ENCODE measurements at places on chromosomes 11 and 22.

DNA sequence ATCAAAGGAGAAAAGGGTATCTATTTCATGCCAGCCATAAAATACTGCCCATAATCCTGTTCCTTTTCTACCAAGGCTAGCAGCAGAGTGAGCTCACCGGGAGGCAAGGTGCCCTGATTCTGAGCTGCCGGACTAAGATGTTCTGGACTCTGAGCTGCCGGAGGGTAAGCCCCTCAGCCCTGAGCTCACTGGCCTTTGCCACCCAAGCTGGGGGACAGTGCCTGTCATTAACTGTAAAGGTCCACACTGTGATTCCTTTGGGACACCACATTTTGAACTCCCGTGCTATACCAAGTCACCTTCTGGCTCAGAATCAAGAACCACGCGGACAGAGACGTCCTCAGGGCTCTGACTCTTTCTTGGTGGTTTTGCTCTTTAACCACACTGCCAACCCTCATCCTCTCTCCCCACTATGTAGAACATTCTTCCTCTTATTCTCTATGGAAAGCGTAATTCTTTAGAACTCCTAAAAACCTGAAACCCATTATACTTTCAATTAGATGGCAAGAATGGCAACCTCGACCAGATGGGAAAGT, 88.4 kb upstream of the BID start:
- DNase-seq: no peak

- DNase-seq: no peak
Measured at GRCh38 chr22:37926358-37926757, 20.3 kb downstream of the MICALL1 start.

GRCh38 chr11:15200696-15201095, 86.0 kb downstream of the INSC start:
- no peak for DNase-seq

- DNase-seq: no peak
Measured at GRCh38 chr22:37263966-37264887, 18.1 kb upstream of the CYTH4 start.

GRCh38 chr11:70378506-70379134, 19.7 kb upstream of the CTTN start:
- no peak for DNase-seq

DNA sequence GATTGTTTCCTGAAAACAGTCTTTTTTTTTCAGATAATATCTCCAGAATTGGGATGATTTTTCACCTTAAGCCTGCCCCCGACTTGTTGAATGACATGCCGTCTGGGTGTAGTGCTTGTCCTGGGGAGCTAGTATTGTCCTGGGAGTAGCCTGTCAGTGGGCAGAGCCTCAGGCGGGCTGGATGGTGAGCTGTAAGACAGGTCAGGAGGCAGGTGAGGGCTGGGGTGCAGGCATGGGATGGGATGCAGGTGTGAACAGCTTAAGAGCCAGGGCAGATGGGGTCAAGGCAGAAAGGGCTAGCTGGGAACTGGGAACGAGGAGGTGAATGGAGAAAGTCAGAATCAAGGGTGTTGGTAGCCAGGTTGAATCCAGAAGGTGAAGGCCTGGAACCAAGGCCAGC, 200.2 kb downstream of the CSNK2A3 start:
- no peak for DNase-seq

- DNase-seq: no peak
Measured at GRCh38 chr11:35178873-35179272, 39.9 kb downstream of the CD44 start.

DNA sequence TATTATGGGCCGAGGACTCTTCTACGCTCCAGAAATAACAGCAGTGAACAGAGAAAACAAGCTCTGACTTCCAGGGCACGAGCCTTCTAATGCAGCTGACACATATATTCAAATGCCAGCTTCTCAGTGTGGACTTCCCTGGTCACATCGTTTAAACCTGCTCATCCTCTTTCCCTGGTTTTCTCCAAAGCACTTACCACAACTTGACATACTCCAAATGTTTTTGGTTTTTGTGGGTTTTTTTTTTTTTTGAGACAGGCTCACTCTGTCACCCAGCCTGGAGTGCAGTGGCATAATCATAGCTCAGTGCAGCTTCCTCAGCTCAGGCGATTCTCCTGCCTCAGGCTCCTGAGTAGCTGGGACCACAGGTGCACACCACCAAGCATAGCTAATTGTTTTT, 105.5 kb downstream of the MICAL3 start:
- DNase-seq: peak; percentile 85

DNA sequence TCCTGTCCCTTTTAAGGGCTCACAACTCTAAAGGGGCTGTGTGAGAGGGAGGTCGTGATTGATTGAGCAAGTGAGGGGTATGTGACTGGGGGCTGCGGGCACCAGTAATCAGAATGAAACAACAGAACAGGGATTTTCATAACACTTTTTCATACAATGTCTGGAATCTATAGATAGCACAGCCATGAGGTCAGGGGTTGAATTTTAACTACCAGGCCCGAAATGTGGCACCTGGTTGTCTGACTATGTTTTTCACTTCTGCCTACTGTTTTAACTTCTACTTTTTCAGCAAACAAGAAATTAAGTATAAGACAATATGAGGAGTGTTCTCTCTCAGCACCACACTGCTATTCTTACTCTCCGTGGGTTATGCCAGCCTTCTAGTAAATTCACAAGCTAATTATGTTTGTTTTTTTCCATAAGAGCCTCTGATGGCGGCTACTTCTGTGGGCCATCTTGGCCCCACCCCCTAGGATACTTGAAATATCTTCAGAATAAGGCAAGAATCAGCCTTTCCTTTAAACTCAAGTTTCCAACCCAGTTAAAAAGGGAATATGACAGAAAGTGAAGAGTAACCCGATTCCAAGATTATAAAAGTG, 552.8 kb upstream of the CHORDC1 start:
- no peak for DNase-seq

GRCh38 chr11:2187280-2187707, 15.7 kb upstream of the TH start:
- DNase-seq: peak; percentile 6

DNA sequence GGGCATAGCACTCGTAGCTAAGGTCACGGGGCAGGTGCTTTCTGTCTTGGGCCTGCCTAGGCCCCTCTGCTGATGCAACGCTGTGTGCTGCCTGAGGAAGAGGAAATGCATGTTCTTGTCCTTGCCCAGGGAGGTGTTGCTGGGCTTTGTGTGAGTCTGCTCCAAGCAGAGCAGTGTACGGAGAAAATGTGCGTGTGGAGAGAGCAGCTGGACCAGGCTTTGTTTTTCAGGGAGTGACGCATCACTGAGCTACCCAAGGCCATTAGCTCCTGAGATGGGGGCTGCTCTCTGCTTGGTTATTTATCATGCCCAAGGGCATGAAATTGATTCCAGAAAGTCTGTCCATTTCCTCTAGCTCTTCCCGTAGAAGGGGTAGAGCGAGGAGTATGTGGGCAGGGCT, 82.9 kb upstream of the THY1 start:
- DNase-seq: peak; percentile 16

DNA sequence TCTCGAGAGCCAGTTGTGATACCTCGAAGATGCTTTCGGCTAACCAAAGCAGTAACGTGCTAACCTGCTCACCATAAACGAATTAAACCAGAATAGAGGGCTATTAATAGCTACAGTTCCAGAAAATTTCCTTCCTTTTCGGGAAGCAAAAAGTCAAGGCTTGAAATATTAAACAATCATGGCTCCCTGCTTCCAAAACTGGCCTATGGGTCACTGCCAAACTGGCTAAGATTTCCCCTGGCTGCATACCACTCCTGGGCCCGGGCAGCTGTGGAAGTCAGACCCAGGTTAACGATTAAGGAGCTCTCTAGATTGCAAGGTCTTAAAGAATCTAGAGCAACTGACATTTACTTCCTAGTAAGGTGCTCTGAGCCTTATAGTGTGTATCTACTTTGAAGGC, 1.7 kb downstream of the AMOTL1 start:
- DNase-seq: no peak

DNA sequence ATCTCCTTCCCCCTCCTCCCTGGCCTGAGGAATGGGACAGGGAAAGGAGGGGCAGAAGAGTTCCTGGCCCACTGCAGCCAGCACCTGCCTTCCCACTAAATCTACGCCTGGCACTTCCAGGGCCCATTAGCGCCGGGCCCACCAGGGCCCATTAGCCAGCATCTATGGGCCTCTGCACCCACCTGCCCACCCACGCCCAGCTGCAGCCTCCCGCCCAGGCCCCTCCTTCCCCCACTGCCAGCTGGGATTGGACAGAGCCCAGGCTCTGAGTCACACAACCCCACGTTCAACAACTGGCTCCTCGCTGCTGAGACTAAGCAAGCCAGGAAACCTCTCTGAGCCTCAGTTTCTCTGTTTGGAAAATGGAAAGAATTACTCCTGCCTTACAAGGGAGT, 48.7 kb downstream of the CYTH4 start:
- DNase-seq: peak; percentile 44

DNA sequence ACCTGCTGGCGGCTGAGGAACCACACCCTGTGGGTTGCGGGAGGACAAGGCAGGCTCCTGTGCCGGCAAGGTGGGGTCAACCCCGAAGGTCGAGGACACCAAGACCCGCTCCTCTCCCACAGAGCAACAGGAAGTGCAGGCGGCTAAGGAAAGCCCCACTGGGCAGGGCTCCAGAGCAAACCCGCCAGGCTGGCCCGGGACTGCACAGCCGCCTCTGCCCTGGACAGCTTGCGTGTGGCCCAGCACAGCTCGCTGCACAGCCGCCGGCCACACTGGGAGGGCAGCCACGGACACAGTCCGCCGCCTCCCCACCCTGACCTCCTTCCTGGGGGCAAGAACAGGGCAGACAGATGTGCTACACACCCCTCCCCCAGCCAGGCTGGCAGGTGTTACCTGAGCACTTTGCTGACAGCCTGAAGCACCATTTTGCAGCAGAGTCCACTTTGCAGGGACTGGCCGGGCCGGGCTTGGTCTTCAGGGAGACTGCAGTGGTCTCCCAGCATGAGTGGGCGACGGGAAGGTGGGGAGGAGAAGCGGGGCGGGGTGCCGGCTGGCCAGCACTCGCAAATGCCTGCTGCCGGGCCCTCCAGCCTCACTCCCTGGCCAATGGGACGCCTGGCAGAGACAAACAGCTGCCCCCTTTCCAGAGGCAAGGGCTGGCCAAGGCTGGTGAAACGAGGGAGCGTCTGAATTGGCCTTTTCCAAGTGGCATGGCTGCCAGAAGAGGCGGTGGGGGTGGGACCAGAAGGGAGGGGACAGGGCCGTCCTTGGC, at the start of gene MOB2:
MOB2 (minus strand) TSS at position 726 of the 772 bp plus-strand sequence; CDS start at position 503, 223 bp downstream.
- DNase-seq: no peak

- DNase-seq: no peak
Measured at GRCh38 chr11:114273071-114273470, 23.1 kb upstream of the NNMT start.

GRCh38 chr11:69661413-69661715, 13.8 kb downstream of the LTO1 start:
- DNase-seq: no peak

- peak; percentile 66 for DNase-seq
Measured at GRCh38 chr11:110069158-110069737, 23.9 kb upstream of the ZC3H12C start.

DNA sequence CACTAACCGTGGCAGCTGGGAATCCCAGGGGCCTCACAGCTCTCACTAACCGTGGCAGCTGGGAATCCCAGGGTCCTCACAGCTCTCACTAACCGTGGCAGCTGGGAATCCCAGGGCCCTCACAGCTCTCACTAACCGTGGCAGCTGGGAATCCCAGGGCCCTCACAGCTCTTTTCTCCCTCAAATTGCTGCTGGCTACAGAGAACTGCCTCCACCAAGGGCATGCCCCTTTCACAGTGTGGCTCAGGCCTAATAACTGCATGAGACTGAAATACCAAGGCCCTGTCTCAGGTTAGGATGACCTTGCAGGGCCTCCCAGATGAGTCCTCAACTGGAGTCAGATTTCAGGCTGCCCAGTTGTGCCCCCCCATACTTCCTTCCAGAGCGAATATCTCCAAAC, 35.1 kb upstream of the GGTLC2 start:
- no peak for DNase-seq

DNA sequence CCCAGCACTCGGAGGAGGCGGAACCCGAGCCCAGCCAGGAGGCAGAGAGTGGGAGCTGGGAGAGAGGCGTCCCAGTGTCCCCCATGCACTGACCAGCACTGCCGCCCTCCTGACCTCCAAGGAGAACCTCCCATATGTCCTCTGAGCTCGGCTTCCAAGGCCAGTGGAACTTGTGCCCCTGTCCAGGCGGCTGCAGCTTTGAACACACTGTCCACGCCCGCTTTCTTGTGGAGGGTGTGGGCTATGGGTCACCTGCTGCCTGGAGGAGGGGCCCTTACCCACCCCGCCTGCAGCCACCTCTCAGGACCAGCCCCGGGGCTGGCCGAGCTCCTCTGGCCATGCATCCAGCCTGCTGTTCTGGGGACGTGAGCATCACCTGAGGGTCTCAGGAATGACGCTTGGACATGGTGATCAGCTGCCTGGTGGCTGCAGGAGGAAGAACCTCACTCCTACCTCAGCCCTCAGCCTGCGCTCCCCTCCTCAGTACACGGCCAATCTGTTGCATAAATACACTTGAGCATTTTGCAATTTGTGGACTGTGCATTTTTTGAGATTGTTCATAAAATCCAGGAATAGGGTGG, 22.2 kb upstream of the MUC5B start:
- no peak for DNase-seq

- peak; percentile 93 for DNase-seq
Measured at GRCh38 chr11:112321501-112322172, 61.0 kb upstream of the PLET1 start.

- no peak for DNase-seq
Measured at GRCh38 chr11:114243461-114244372, 52.5 kb upstream of the NNMT start.

DNA sequence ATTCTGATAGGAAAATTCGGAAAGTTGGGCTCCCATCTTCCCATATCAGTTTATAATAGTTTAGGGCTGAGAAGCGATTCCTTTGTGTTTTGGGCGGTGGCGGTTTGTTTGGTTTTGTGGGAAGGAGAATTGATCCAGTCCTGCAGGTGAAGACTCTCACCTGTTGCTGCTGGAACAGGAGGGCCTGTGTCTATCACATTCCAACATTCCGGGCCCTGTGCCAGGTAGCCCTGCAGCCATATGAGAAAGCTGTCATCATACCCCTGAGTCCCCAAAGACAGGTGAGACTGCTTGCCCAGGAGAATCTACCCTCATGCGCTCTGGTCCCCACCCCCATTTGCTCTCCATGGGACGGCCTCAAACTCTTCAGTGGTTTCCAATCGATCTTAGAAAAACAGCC, 62.1 kb downstream of the TRAF6 start:
- DNase-seq: no peak

GRCh38 chr11:104390651-104391050, 226.7 kb upstream of the PDGFD start:
- DNase-seq: peak; percentile 58

- no peak for DNase-seq
Measured at GRCh38 chr11:134049303-134049702, 19.6 kb upstream of the JAM3 start.

GRCh38 chr11:34783816-34784317, 132.3 kb downstream of the APIP start:
- DNase-seq: no peak

- no peak for DNase-seq
Measured at GRCh38 chr22:41826430-41827383, 6.2 kb upstream of the SREBF2 start.

DNA sequence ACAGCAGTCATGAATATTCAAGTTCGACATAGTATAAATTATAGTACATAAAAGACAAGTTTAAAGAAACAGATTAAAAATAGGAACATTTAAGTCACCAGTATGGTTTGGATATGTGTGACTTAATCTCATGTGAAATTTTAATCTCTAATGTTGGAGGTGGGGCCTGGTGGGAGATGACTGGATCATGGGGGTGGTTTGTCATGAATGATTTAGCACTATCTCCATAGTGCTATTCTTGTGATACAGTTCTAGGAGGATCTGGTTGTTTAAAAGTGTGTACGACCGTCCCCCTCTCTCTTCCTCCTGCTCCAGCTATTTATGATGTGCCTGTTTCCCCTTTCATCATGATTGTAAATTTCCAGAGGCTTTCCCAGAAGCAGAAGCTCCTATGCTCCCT, 3.3 kb downstream of the KDM4E start:
- no peak for DNase-seq
